ENCODE measurements at places on chromosomes 1 and 21.

GRCh38 chr1:106222403-106222802 lies 834.1 kb upstream of the PRMT6 start:
- no peak for DNase-seq

GRCh38 chr1:214102907-214103306 lies 115.1 kb downstream of the PROX1 start:
- DNase-seq = peak; percentile 85

GRCh38 chr1:33338048-33338439 lies 17.1 kb upstream of the A3GALT2 start:
- DNase-seq = no peak

DNA sequence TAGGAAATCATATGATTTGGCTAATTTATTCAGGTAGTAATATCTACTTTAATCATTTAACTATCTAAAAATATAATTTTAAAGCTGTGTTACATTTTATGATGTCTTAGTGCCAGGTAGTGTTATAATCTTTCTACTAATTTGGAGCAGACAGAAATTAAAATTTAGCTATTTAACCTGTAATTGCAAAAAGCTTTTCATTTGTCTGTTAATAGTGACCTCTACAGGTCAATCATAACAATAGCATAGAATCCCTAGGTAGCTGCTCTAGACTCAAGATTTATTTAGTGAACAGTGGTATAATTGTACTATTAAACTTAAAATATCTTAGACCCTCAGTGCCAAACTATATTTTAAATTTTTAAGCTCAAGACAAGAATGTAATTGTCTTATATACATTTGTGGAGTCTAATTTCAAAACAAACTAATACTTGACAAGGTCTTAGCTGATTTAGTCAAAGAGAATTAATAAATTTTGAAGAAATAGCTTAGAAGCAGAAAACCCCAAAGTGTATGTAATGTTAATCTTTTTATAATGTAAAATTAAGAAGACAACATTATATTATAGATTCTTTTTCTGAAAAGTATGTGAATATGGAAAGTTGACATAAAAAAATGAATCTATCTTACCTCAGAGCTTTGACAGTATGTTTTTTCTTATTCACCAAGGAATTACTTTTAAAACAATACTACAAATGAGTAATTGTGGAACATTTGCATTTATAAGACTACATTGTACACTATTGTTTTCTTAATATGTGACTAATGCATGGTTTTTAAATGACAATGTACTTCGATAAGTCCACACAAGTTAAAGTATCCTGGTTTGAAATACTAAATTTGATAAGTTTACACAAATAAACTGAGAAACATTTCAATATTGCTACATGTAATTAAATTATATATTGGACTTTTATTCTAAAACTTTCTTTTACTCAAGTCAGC lies 64.1 kb upstream of the RNPC3 start:
- no peak for DNase-seq

DNA sequence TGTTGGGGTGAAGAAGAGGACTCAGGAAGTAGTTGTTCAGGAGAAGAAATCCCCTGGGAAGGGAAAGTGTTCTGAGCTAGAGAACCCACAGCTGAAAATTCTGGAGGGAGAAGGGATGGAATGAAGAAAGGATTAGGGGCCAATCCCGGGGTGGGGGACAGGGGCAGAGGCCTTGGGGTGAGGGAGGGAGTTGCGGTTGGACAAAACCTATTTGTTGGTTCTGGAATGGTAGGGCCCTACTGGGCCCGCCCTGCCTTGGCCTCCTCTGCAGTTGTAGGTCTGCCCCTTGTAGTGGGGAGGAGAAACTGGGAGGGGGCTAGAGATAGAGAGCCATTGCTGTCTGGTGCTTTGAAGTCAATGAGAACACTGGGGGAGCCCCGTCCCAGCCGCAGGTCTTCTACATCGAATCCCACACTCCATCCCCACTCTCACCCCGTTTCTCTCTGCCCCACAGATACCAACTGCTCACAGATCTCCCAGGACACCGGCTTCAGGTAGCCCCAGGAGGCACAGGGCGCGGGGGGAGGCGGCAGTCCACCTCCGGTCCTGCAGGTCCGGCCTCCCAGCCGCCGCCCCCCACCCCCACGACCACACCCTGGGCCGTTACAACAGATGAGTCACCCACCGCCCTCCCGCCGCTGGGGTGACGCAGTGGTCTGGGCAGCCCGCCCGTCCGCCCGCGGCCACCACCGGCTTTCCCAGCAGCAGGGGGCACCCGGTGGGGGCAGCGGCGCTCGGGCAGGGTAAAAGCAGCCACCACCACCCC lies 1.1 kb downstream of the TAGLN2 start:
- peak; percentile 76 for DNase-seq

DNA sequence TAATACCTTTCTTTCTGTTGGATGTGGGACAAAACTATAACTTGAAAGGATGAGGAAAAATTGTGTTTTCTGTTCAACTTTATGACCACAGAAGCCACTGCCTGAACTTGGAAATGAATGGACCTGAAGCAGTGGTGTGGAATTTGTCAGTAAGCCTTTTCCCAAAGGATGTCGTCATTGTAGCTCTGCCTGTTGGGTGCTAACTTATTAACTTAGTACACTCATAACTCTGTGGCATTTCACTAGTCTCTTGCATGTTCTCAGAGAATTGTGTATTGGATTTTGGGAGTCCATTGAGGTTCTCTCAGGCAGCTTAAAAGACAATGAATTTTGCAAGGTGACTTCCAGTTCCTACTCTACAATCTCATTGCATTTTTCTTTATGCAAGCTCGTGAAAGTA lies 49.6 kb downstream of the KCNK2 start:
- no peak for DNase-seq

DNA sequence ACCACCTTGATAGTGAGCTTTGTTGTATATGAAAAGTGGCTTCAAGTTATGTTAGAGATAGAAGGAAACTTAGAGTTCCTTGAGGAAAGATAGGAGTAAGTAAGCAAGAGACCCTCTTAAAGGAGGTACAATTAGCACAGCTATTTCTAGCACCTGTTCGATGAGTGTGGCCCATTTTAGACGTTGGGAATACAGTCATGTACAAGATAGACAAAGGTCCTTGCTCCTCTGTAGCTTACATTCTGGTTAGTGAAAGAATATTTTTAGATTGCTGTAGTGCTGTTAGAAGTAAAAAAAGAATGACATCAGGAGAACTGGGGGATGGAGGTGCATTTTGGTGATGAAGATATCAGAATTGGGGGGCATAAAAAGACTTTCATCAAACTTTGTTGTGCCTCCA lies 47.5 kb downstream of the MRPS6 start:
- no peak for DNase-seq

Data from pulmonary artery endothelial cell (primary cell).